NCI-H345 (cell line): ENCODE measurements at places on chromosomes 12 and 14.

DNA sequence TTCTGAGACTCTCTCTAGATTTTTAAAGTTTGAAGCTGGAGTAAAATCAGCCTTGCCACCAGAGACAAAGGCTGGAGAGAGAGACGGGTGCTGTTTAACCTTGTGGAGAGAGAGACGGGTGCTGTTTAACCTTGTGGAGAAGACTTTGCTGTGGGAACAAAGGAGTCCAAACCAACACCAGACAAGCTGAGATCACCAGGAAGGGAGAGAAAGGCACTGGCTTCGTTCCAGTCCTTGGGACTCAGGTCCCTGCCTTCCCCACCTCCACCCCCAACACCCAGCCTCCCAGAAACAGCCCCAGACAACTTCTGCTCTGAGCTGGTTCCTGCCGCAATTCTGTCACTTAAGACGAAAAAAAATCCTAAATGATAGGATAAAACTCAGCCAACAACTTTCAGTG lies 1389.3 kb downstream of the AACS start:
- no peak for DNase-seq

- no peak for DNase-seq
These were observed 435 bp downstream of the FOXM1 start for GRCh38 chr12:2876431-2877046.

GRCh38 chr14:104503691-104504090 lies 75.9 kb upstream of the C14orf180 start:
- no peak for DNase-seq

DNA sequence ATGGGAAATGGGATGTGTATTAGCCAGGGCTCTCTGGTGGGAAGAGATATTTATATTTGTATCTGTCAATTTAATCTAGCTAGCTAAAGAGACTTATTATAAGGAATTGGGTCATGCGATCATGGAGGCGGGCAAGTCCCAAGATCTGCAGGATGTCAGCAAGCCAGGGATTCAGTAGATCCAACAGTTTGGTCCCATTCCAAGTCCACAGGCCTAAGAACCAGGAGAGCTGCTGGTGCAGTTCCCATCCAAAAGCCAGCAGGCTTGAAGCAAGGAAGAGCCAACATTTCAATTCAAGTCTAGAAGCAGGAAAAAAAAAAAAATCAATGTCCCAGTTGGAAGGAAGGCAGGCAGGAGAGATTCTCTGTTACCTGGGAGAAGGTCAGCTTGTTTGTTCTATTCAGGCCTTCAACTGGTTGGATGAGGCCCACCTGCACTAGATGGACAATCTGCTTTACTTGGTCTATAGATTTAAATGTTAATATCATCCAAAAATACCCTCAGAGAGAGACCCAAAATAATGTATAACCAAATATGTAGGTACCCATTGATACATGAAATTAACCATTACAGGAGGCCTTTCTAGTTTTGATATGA lies 60.7 kb upstream of the BCAT1 start:
- DNase-seq: no peak

DNA sequence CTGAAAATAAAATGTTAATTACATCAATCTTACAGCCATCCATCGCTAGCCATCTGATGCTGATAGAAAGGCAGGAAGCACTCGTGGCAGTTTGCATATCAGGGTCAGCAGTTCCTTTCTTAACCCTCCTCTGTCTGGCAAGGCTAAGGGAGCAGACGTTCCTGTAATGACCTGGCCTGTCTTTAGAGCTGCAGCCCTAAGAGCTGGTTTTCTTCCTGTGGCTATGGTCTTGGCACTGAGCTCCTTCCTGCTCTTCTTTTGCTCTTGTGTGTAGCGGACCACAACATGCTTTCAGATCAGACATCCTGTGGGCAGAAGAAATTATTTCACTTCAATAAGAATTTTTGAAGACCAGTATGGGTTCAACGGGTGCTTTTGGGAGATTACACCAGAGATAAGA lies 170.4 kb downstream of the DAD1 start:
- no peak for DNase-seq

DNA sequence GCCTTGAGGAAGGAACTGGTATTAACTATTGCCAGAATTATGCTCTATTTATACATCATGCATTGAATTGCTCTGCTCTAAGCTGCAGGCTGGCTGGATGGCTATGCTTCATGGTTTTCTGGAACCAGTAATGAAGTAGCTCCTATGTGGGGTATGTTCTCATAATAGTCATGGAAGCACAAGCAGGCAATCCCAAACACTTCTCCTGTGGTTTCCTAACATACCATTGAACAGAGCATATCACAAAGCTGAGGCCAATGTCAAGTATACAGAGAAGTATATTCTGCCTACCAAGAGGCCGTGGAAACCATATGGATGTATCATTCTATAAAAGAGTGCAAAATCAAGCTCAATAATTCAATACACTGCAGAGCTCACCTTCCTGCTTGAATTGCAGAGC lies 1752.4 kb upstream of the FLRT2 start:
- DNase-seq: no peak

DNA sequence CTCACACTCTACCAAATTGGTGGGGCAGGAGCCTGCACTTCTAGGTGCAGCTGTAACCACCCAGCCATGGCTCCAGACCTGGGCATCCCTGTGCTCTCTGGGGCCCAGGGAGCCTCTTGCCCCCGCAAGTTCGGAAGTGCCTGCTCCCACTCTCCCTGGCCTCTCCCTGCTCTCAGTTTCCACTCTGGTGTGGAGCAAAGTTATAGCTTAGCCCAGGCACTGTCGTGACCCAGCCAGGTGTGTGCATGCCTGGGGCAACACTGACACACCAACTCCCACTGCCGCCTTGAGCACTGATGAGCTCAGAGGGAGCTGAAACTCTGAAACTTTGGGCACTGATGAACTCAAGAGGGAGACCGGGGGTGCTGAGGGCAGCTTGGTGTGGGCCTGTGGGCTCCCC lies 8.7 kb upstream of the FBXO33 start:
- DNase-seq: no peak

DNA sequence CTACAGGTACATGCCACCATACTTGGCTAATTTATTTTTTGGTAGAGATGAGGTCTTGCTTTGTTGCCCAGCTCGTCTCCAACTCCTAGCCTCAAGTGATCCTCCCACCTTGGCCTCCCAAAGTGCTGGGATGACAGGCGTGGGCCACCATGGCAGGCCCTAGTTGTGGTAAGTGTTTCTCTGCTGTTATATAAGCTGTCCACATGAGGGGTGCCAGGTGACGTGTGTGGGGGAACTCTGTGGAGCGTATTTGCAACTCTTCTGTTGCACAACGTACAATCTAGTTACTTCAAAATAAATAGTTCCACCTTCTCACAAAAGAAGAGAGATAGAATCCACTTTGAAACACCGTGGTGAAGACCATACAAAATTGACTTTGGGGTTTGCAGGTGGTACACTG lies 125.1 kb downstream of the NCOR2 start:
- DNase-seq: no peak

DNA sequence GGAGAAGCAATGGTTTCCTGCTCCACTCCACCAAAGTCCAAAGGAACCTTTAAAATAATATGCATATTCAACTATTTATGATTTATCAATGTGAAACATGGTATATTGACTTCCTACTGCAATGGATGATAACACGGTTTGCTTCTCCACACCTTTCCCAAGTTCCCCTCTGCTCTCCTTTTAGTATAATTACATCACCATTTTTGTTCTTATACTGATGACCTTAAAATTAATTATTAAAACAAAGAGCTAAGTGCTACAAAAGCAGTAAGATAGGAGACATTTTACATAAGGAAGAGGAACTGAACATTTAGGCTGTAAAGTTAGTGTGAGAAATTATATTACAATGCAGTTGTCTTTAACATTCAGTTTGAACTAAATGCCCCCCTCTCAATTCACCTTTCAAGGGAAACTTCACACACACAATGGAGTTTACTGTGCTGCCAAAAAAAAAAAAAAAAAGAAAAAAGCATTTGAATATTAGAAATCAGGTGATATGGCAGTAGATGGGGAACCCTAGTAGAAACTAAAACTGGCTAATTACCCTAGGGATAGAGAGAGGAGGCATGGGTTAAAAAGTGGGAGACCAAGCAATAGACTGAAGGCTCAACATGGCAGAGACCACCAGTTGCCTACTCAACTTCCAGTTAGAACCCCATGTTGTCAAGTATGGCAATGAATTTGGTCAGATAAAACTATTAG lies 37.1 kb upstream of the STK38L start:
- DNase-seq: no peak

GRCh38 chr12:121061831-121062230 lies 22.8 kb upstream of the OASL start:
- DNase-seq: no peak
